Urinary bladder (tissue), 4 donors: ENCODE measurements at places on chromosomes 12 and 14.

GRCh38 chr12:12510141-12510540 is 52.5 kb downstream of the DUSP16 start:
- DNase-seq: no peak

DNA sequence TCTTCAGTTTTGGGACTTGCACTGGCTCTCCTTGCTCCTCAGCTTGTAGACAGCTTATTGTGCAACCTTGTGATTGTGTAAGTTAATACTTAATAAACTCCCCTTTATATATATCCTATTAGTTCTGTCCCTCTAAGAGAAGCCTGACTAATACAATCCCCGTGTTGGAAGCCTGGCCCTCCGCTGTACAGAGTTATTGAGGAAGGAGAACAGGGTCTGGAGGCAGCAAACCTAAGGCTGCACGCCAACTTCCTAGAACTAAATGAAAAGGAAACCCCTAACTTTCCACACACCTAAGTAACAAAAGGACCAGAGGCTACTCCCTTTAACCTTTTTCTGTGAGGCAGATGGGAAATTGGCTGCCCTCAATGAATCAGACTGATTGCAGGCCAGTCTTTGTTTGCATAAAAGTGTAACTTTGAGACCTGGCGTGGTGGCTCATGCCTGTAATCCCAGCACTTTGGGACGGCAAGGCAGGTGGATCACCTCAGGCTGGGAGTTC is 42.6 kb upstream of the LIMA1 start:
- DNase-seq: no peak

DNA sequence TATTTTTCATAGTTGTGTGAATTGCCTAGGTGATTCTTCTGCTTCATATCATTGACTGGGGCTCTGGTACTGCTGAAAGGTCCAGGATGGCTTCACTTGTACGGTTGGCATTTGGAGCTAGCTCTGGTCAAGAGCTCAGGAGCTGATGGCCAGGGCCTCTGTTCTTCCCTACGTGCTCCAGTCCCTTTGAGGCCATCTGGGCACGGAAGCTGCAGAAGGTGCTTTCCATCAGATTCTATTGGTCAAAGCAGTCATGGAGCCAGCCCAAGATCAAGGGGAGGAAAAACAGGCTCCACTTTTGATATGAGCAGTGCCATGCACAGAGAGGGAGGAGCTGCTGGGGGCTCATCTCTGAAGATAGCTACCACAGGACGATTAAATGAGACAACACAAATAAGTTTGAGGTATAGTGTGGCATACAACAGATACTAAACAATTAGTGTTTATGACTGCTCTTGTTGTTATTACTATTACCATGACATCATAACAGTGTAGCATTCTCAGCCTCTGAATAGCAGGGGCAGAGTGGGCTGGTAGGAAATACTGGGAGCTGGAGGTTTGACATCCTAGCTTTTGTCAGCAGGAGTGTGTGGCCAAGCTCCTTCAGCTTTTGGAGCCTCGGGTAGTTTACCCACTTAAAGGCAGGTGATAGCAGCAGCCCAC is 10.4 kb downstream of the KRT83 start:
- DNase-seq: no peak

DNA sequence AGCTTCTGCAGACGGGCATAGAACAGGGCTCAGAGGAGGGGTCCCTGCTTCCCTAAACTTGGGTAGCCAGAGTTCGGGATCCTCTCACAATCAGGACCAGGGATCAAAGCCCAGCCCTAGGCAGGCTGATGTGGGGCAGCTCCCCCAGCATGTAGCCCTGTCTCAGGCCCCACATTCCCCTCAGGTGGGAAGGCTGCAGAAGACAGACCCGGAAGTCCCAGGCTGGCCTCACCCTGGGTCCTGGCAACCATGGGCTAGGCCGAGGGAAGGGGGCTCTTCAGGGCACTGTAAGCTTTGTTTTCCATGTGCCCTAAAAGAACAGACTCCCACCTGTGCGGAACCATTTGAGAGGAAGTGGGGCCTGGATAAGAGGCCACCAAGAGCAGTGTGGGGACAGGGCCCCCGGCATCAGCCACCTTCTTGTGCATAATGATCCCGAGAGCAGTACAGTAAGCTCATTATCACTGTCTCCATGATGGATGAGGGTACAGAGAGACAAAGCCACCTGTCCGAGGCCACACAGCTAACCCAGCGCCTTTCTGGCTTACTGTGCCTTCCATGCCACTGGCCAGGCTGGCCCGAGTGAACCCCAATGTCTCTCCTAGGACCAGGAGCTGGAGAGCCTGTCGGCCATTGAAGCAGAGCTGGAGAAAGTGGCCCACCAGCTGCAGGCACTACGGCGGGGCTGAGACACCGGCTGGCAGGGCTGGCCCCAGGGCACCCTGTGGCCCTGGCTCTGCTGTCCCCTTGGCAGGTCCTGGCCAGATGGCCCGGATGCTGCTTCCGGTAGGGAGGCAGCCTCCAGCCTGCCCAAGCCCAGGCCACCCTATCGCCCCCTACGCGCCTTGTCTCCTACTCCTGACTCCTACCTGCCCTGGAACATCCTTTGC is 11.5 kb downstream of the CHGA start:
- DNase-seq: no peak

DNA sequence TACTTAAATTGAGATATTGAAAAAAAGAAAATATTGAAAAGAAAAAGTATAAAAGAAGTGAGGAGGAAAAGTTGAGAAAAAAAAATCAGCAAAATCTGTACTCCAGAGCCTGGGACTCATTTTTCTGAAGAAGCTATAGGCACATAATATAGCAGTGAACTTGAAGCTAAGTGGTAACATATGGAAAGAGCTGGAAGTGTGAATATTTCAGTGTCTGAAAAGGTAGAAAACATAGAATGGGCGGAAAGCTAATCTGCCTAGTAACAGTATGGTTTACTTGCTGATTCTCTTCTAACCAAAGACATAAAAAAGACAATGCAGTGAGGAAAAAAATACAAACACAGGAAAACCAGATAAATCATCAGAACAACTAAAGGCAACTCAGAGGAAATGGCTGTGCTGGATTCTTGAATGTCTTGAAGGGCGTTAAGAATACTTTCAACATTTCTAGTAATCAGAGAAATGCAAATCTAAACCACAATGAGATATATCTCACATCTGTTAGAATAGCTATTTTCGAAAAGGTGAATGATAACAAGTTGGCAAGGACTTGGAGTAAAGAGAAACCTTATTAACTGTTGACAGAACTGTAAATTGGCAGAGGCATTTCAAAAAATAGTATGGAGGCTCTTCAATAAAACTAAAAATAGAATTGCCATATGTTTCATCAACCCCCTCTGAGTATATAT is 784.6 kb downstream of the LRFN5 start:
- no peak for DNase-seq

DNA sequence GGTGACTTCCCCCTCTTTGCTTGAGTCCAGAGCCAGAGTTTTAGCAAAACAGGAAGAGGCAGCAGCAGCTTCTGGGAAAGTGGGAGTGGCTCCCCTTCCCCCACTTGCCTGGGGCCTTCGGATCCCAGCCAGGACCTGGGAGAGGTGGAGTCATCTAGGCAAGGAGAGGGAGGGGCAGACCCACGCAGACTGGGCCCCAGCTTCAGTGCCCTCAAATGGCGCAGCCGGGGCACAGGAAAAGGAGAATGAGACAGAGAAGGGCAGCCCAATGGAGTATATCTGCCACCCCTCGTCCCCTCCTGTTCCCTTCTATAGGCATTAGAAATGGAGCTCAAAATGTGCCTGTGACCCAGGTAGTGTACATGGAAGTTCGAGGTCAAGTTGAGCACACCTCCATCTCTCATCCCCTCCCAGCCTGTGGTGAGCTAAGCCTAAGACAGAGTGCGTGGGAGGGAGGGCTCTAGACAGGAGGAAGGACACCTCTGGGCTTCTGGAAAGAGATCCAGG is 9.3 kb upstream of the HDAC7 start:
- no peak for DNase-seq

DNA sequence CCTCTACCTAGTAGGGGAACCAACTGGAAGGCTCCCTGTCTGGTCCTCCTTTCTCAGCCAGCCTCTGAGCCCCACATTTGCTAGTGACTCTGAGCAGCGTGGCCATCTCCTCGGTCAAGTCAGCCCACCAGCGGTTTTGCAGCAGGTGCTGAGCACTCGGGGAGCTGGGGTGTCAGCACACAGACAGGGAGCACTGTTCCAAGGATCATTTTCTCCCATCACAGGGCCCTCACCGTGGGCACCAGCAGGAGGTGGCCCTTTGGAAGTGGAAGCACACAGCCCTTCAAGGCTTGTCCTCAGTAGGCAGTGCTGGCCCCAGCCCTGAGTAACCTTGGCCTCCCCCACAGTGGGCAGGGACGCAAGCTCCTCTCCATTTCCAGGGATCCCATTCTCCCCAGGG is 24.1 kb upstream of the EML1 start:
- no peak for DNase-seq

- DNase-seq: no peak
Measured at GRCh38 chr12:19169222-19169621, 39.7 kb downstream of the PLEKHA5 start.

DNA sequence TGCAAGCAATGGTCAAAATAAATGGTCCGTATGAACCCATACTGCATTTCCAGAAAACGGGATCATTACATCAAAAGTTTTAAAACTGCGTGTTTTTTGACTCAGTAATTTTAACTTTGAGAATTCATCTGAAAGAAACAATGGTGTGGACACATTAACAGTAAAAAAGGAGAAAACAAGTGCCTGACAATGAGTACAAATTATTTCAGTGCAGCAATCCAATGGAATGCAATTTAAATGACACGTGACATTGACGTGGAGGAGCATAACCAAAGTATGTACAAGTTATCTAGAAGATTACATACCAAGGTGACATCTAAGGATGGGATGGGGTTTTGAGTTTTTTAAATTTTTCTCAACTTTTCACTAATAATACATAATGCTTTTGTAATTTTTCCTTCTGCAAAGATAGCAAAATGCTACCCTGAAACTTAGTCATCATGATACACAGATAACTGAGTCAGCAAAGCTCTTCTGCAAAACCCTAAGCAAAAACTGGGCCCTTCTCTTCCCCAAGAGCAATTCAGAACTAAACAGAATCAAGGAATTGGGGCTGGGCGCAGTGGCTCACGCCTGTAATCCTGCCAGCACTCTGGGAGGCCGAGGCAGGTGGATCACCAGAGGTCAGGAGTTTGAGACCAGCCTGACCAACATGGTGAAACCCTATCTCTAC is 20.4 kb downstream of the HNRNPC start:
- no peak for DNase-seq

DNA sequence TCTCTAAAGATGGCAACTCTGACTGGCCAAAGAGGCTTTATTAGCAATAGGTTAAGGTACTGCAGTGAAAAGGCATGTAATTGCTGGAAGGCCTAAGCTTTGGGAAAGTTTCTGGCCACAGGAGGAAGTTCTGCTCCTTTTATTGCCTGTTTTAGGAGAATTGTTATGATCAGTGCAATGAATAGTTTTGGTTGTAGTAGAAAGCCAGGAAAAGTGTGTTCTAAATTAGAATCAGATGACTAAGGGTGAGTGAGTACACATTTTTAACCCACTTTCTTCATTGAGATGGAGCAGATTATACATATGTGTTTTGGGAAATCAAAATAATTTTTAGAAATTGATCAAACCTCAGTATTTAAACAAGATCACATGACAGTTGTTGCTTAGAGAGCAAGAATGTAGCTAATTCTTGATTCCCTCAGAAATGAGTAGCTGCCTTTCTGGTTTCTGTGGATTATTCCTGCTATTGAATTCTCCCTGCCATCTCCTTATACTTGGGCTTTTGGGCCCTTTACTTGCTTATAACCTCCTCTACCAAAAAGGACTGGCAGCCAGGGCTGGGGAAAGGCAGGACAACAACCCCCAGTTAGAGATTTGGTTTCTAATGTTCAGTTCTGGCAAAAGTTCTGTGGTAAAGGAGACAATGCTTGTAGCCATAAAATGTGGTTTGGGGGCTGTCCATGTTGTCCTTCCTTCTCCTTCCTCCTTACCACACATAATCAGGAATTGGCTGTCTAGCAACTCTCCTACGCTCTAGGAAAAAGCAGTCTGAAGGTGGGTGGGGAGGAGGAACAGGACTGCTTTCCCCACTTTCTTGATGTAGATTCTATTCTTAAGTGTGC is 217.1 kb downstream of the SLC38A4 start:
- DNase-seq: no peak

DNA sequence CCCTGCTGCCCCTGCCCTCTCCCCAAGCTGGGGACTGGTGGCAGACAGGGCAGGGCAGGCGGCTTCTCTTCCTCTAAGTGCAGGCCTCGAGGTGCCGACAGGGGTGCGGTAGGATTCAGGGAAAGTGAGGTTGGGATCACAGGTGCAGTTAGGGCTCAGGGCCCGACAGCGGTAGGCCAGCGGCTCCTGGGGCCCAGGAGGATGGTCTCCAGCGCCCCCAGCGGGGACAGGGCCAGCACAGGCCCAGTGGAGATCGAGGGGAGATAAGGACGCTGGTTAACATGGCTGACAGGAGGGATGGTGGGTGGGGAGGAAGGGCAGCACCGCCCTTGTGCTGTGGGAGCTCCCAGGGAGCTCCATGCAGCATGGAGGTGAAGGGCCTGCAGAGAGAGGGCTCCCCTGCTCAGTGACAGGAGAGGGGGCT is 935 bp upstream of the CRIP1 start:
- DNase-seq: no peak

DNA sequence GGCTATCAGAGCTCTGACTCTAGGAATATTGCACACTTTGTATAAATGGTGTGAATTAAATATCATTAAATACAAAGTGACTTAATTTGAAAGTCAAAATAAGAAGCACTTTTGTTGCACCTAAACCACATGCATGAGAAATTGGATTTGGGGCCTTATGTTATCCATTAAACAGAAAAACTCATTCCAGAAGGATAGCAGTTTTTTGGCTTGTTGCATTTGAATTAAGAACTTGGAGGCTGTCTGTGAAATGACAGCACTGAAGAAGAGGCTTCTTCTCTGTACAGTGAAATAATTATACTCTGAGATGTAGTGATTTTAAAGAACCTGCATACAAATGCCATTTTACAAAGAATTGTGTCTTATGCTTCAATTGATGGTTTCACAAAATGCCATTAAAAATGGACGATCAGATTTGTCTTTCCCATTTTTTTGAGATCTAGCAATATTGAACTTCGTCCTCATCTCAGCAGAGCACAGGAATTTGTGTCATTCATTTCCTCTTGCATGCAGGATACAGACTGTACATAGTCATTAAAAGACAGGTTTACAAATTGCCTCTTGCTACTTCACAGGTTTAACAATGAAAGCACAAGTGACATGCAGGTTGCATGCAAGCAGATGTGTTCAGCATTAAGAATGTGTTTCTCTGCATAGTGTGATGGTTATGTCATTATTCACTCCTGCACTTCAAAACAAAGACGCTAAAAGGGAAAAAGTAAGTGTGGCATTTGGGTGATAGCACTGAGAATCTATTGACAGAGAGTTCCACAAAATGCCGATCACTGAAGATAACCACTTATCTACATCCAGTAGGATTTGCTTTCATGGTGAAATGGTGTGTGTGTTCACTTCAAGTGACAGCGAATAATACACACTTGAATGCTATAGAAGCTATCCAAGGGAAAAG is 35.9 kb upstream of the PYGL start:
- no peak for DNase-seq

GRCh38 chr12:84732828-84733340 is 179.7 kb downstream of the SLC6A15 start:
- DNase-seq: no peak
